ENCODE measurements at places on chromosomes 4 and X.

- DNase-seq: no peak
These were observed 6.9 kb downstream of the FABP2 start for GRCh38 chr4:119315036-119315435.

GRCh38 chr4:794900-795725 lies 30.8 kb downstream of the CPLX1 start:
- DNase-seq: no peak

DNA sequence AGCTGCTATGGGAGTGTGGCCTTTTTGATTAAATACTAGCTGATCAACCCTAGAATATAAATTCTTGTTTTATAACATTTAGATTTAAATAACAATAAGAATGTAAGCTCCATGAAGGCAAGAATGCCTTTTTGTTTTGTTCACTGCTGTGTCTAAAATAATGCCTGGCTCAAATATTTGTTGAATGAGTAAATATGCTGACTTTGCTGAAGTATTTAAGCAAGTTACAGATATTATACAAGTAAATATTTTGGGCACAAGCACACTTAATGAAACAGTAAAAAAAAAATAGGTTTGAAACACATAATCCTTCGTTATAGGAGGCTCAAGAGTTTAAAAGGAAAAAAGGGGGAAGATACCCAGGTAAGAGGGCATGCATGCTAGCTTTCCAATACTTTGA lies 24.1 kb downstream of the FABP2 start:
- DNase-seq: no peak

- DNase-seq: no peak
These were observed 58.0 kb upstream of the DDX3X start for GRCh38 chrX:41275661-41276609.

- no peak for DNase-seq
These were observed 48.5 kb downstream of the PRPS1 start for GRCh38 chrX:107676559-107677378.
